ENCODE measurements at places on chromosomes 7 and 10.

DNA sequence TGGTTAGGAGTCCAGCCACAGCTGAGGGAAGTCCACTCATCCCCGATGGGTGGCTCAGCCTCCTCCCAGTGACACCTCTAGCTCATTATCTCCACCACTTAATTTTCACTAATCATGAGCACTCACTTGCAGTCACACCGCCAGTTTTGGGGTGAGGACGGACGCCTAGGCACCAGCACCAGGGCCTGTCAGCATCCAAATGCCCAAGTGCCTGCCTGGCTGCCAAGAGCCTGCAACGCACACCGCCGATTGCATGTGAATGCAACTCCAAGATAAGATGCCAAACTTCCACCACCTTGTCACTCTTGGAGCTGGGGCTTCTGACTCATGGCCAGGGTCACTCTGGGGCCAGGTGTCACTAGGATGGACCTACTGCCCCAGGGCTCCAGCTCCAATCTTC, 24.4 kb upstream of the SMARCD3 start:
- DNase-seq = no peak

DNA sequence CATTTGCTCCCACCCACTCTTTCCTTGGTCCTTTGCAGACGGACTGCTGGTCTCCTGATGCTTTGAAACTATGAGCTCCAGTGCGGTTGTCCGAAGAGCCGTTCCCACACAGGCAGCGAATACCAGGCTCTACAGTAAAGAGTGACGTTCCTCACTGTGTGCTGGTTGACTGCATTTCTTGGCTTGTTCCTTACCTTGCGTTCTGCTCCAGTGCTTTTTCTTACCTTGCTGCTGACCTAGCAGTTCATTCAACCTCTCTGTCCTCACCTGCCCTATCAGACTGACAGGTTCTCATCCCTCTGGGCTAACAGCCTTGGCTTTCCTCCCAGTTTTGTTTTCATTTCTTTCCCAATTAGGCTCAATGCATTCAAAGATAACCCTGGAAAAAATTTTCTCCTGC, 214.8 kb downstream of the TMEM178B start:
- DNase-seq = no peak

DNA sequence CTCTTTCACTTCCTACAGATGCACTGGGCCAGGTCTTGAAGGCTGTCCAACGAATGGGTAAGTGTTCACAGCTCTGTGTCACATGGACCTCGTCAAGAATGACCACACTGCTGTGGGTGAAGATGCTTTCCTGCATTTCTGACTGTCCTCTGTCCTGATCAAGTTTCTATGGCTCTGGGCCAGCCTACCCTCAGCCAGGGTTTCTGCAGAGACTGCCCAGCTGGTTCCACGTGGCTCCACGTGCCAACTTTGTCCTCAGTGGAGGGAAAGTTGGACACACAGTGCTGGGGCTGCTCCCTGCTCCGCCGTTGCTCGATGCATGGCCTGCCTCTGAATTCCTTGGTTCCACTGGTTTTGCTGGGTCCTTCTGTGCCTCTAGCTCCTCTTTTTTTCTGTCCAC, 152.3 kb downstream of the EGFR start:
- no peak for DNase-seq

GRCh38 chr10:42928064-42928463, 145.5 kb downstream of the BMS1 start:
- no peak for DNase-seq

DNA sequence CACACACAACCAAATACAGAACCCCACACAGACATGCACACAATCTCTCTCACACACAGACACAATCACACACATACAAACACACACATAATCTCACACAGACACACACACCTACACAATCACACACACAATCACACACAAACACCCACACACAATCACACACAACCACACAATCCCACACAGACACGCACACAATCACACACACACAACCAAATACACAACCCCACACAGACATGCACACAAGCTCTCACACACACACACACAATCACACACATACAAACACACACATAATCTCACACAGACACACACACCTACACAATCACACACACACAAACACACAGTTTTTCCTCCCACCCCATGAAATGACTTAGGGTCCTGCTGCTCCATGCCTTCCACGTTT, 160.4 kb upstream of the PFKP start:
- DNase-seq = no peak

DNA sequence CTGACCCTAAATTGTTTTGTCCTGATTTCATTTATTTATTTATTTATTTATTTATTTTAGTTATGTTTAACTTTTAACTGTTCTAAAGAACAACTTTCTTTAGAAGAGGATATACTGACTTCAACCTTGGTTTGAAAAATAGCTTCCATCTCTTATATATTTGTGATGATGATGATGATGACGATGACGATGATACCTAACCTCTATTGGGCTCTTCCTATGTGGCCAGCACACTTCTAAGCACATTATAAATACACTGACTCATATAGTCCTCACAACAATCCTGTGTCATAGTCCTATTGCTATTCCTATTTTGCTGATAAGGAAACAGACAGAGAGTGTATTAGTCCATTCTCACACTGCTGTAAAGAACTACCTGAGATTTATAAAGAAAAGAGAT, 162.9 kb upstream of the KIAA1217 start:
- DNase-seq = no peak

GRCh38 chr7:121484089-121484763, 88.1 kb upstream of the FAM3C start:
- DNase-seq = no peak

Measured in stimulated activated CD4-positive, alpha-beta T cell treated with anti-CD3 and anti-CD28 coated beads, Interleukin-2, amount 100 ng/mL, for 24 hours (primary cell).